Activated CD4-positive, alpha-beta T cell treated with anti-CD3 and anti-CD28 coated beads, Interleukin-2, amount 10 ng/mL, durations not matched to agents 7 days and 5 days (primary cell): ENCODE measurements at places on chromosomes 3 and 15. TPM values are rescaled to one million over a fixed set of nuclear protein-coding genes. Genes with fewer than 3 reads are reported as not detected.

DNA sequence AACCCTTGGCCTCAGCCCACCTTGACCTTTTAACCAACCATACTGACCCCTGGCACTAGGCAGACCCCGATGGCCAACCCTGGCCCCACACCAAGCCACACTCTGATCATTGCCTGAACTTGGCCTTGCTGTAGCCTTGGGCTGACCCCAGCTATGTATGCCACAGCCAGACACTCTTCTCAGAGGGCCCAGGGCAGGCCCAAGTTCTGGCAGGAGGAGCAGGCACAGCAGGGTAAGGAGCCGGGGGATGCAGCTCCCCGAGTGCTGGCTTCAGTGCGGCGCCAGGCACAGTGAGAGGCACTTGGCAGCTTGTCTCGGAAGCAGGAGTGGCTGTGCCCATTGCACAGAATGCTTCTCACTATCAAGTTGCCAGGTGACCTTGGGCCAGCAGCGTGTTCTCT, 22.3 kb downstream of the PRR20G start:
- DNase-seq, result no peak
- H3K27me3 ChIP-seq, result peaks cover 4% of the 10 kb centered on the region
- no peak overlapping the region for H3K27ac ChIP-seq

DNA sequence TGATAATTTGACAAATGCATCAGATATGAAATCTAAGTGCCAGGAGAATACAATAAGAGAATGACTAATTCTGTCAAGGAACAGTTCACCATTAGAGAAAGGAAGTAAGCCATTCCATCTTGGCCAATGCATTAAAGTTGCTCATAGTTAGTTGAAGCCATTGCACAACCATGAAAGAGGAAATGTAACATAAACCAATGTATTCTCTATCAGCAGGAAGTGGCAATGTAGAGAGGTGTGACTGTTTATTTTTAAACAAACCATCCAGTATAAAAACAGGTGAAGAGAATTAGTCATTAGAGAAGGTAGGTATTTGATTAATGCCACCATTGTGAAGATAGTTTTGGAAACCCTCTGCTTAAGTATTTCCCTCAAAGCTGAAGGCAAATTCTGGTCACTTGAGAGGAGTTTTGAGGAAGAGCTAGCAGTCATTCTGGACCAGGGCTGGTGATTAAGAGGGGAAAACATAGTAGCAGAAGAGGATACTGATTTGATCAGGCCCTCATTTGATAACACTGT, 10.7 kb upstream of the ANXA2 start:
- peak overlapping the region; percentile 81 for H3K27ac ChIP-seq
- H3K4me3 ChIP-seq, result no peak overlapping the region
- no peaks in the 10 kb centered on the region for H3K27me3 ChIP-seq
- DNase-seq, result no peak

DNA sequence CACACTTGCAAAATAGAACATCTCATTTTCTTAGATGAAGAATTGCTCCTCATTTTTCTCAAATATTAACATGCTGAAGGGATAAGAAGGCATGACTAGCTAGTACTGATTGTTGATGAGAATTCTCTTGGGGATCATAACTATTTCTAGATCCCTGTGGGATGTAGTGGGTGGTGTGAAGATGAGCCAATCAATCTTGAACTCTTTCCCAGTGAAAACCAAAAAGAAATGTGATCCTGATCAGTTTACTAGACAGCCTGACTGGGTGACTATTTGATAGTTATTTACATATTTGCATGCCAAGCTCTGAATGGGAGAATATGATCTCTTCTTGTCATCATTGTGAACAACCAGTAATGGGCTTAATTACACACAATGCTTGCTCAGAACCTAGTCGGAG, 63.7 kb downstream of the ZIC1 start:
- no peaks in the 10 kb centered on the region for H3K36me3 ChIP-seq
- no peak overlapping the region for H3K27ac ChIP-seq
- H3K4me3 ChIP-seq, result no peak overlapping the region
- no peaks in the 10 kb centered on the region for H3K27me3 ChIP-seq
- no peaks in the 10 kb centered on the region for H3K4me1 ChIP-seq

GRCh38 chr3:180808823-180809575, 103.5 kb upstream of the FXR1 start:
- no peaks in the 10 kb centered on the region for H3K36me3 ChIP-seq
- no peak overlapping the region for H3K4me3 ChIP-seq
- H3K27me3 ChIP-seq, result no peaks in the 10 kb centered on the region
- no peaks in the 10 kb centered on the region for H3K4me1 ChIP-seq

- H3K36me3 ChIP-seq, result no peaks in the 10 kb centered on the region
- H3K27me3 ChIP-seq, result no peaks in the 10 kb centered on the region
- no peak for DNase-seq
- H3K4me3 ChIP-seq, result no peak overlapping the region
These were observed 77.7 kb upstream of the GPR149 start for GRCh38 chr3:154507727-154508126.

DNA sequence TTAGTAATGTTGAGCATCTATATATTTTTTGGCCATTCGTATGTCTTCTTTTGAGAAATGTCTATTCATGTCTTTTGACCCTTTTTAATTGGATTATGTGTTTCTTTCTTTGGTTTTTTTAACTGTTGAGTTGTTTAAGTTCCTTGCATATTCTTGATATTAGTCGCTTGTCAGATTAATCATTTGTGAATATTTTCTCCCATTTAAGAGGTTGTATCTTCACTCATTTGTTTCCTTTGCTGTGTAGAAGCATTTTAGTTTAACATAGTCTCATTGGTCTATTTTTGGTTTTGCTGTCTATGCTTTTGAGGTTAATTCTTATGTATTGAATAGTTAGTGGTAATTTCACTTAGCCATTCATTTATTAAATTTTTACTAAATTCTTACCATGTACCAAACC, 283.8 kb downstream of the ZPLD1 start:
- no peak overlapping the region for H3K27ac ChIP-seq
- H3K27me3 ChIP-seq, result no peaks in the 10 kb centered on the region
- H3K36me3 ChIP-seq, result no peaks in the 10 kb centered on the region
- no peaks in the 10 kb centered on the region for H3K4me1 ChIP-seq
- H3K4me3 ChIP-seq, result no peak overlapping the region

DNA sequence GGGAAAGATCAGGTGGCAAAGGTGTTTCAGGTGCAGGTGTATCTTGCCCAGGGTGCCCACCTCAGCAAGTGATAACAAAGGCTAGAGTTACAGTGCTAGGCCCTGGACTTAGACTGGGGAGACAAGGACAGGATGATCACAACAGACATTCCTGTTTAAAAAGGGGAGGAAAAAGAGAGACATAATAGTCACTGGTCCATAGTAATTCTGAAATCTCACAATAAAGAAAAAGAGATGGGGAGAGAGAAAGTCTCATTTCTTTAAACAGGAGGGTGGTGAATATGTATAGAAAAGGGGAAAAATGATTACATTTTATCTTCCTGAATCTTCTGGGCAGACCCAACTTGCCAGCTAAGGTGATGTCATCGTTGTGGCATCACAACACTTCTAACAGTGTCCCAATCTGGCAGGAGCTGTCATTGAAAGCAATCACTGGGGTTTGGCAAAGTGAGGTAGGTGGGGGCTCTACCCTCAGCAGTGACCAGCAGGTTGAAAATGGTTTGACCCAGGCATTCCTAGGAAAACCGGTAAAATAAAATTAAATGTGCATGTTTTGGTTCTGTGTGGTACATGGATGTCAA, 99.5 kb downstream of the ZNF621 start:
- no peak for DNase-seq
- H3K4me1 ChIP-seq, result peaks cover 7% of the 10 kb centered on the region
- H3K36me3 ChIP-seq, result no peaks in the 10 kb centered on the region
- no peak overlapping the region for H3K4me3 ChIP-seq

DNA sequence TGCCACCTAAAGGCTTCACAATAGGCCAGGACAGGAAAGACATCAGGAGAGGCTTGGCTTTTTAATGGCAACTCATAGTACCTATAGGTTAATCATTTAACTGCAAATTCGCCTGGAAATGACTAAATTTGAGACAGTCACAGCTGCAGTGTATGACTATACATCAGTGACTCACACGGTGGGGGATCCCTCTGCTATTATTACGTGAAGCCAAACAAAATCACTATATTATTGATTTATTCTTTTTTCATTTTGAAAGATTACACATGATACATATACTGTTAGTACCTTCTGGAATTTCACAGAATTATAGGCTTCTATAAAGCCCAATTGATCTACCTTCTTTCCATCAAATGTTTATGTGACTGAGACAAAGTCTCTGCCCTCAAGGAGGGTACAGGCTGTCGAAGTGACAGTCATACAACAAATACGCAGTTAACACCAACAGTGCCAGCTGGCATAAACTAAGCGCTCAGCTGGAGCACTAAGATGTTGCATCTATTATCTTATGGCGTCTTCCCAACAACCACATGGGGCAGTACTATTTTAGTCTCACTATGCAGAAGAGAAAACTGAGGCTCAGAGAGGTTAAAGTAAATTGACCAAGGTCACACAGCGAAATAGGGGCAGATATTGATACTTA, 82.0 kb upstream of the LMOD3 start:
- H3K36me3 ChIP-seq, result peaks cover 4% of the 10 kb centered on the region
- H3K27me3 ChIP-seq, result no peaks in the 10 kb centered on the region
- DNase-seq, result peak; percentile 15
- H3K4me1 ChIP-seq, result peaks cover 55% of the 10 kb centered on the region
- peak overlapping the region; percentile 84 for H3K27ac ChIP-seq
- no peak overlapping the region for H3K4me3 ChIP-seq

DNA sequence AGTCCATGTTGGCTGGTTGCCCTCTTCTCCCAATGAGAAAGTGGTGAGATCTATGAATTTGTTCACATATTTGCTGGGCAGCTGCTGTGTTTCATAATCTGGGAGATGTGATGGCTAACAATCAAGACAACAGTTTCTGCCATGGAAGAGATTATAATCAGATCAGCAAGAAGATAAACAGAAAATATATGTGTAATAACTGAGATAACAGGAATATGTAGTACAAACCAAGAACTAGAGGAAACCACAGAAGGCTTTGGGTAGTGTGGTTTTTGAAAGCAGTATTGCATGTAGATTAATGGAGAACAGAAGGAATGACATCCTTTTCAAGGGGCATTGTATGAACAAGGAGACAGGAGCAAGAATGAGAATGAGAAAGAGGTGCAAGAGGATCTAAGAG, 12.2 kb upstream of the CSTA start:
- peaks cover 5% of the 10 kb centered on the region for H3K27me3 ChIP-seq
- DNase-seq, result no peak
- no peak overlapping the region for H3K27ac ChIP-seq
- peaks cover 8% of the 10 kb centered on the region for H3K4me1 ChIP-seq
- no peak overlapping the region for H3K4me3 ChIP-seq

GRCh38 chr3:186921578-186921977, 8.7 kb upstream of the ST6GAL1 start:
- H3K4me1 ChIP-seq, result peaks cover 22% of the 10 kb centered on the region
- H3K27ac ChIP-seq, result no peak overlapping the region
- no peak for DNase-seq
- H3K27me3 ChIP-seq, result no peaks in the 10 kb centered on the region
- H3K4me3 ChIP-seq, result no peak overlapping the region
- peaks cover 1% of the 10 kb centered on the region for H3K36me3 ChIP-seq

- peaks cover 21% of the 10 kb centered on the region for H3K4me1 ChIP-seq
- peaks cover 14% of the 10 kb centered on the region for H3K36me3 ChIP-seq
- no peak overlapping the region for H3K27ac ChIP-seq
- no peak overlapping the region for H3K4me3 ChIP-seq
- DNase-seq, result no peak
These were observed 26.9 kb downstream of the PDIA5 start for GRCh38 chr3:123093696-123094095.

- no peak for DNase-seq
- H3K27me3 ChIP-seq, result no peaks in the 10 kb centered on the region
- H3K36me3 ChIP-seq, result no peaks in the 10 kb centered on the region
- H3K4me1 ChIP-seq, result peaks cover 1% of the 10 kb centered on the region
These were observed 84.3 kb downstream of the EEFSEC start for GRCh38 chr3:128237348-128238183.

The MEIS2 gene
- not detected for total RNA-seq

The IRAK2 gene
- 1.6 TPM for total RNA-seq
